ENCODE measurements at places on chromosomes 11 and 22.

DNA sequence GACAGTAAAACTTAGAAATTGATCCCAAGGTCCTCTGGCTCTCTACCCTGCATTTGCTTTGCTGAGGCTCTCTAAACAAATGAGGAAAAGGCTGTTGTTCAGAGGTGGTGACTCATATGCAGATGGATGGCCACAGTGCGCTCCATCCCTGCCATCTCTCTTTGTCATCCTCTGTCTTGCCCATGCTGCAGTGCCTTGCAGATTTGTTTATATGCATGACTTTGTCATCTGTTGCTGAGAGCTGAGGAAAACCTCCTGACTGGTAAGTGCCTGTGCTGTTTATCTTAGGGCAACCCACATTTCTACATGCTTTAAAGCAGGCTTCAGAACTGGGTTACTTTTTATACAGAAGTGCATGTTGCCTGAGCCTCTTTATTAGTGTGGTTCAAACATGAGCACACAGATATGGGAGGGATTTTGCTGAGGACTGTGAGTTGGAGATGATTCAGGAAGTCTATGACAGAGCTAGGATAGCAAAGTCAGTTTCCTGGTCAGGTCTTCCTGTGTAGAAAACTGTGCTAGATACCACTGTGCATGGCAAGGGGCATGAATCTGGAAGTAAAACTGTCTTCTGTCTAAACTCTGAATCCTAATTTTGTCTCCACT lies 57.4 kb downstream of the JAM3 start:
- no peak for DNase-seq

- DNase-seq = no peak
Measured at GRCh38 chr22:47357493-47357892, 595.0 kb downstream of the TBC1D22A start.

GRCh38 chr11:59284773-59285129 lies 72.0 kb upstream of the MPEG1 start:
- DNase-seq = no peak

DNA sequence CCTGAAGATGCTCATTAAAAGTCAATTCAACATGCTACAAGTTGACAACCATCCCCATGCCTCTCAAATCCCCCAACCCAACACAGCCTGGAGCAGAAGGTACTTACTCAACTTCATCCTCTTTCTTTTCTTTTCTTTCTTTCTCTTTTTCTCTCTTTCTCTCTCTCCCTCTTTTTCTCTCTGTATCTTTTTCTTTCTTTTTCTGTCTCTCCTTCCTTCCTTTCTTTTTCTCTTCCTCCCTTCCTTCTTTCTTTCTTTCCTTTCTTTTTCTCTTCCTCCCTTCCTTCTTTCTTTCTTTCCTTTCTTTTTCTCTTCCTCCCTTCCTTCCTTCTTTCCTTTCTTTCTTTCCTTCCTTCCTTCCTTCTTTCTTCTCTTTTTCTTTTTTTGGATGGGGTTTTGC lies 135.7 kb upstream of the SEZ6L start:
- DNase-seq = peak; percentile 47

DNA sequence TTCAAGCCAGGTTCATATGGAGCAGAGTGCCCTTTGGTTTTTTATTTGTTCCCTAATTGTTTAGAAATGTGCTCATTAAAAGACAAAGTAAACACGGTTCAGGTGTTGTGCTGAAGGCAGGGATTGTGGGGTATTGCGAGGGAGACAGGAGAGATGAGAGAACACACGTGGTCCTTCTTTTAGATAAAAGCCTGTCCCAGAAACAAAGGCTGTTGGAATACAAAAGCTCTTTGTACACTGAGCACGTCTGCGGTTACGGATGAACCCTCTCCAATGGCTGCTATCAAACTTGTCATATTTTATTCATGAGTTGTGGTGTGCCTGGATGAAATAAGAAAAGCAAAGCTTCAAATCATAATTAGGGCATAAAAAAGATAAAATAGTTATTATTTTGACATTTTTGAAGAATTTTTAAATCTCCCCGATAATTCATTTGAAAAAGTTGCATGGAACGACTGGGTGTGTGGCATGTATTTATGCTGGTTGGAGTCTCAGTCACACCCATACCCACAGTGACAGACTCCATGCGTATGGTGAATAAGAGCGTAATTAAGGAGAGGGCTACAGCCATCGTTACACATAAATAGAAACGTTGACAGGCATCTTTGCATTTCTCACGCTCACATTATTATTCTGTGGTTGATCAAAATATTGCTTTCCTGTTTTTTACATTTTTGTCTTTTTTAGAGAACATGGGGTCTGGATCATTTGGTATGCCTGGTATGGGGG lies 92.9 kb downstream of the NELL1 start:
- DNase-seq = no peak

- DNase-seq = no peak
Measured at GRCh38 chr11:117505285-117505970, 177.8 kb downstream of the CEP164 start.

GRCh38 chr11:72951888-72952287 lies 137.7 kb downstream of the ATG16L2 start:
- DNase-seq = no peak

DNA sequence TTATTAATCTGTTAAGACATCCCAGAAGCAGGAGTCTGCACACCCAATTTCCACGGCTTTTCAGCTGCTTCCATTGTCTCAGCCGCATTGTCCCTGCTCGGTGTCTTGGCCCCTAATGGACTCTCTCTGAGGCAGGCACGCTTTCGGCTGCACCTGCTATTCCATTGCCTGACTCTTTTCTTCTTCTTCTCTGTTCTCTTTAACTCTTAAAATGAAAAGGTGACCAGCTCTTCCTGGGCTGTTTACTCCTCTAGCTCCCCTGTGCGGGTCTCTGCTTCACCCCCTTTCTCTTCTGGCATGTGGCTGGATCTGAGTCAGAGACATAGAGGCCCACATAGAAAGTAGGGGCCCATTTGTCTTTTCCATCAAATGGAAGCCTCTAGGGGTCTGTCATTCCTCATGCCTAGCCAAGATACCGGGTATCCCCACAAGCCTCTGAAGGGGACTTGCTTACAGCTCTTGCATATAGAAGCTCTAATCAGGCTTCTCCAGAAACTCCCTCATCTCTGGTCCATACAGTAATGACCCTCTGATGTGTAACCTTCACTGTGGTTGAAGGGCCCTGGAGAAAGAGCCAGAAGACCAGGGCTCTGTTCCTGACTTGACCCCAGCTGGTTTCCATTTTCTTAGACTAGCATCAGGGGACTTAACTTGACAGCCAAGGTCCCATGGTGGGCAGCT lies 243.9 kb downstream of the ST3GAL4 start:
- no peak for DNase-seq

- no peak for DNase-seq
Measured at GRCh38 chr11:6625832-6626420, 6.7 kb upstream of the TPP1 start.

Measured in coronary artery (tissue), 2 donors.